ENCODE measurements at places on chromosomes 6 and 20. TPM values are rescaled to one million over a fixed set of nuclear protein-coding genes. Genes with fewer than 3 reads are reported as not detected.

Gene RMND1
- total RNA-seq: 42.0 TPM

Gene GSTA3
- total RNA-seq: 0.69 TPM

Gene AKAP7
- 90.4 TPM for total RNA-seq

Gene TOX2
- total RNA-seq: 5.1 TPM

Gene THBS2
- 14.1 TPM for total RNA-seq

Gene PXDC1
- 11.1 TPM for total RNA-seq

All from diencephalon (tissue), 1 donor.